ENCODE measurements at places on chromosomes 4 and X.

GRCh38 chr4:101846550-101846949 lies 56.0 kb downstream of the BANK1 start:
- DNase-seq: peak; percentile 17

- peak; percentile 71 for DNase-seq
Measured at GRCh38 chr4:34323549-34324320, 1920.6 kb downstream of the ARAP2 start.

DNA sequence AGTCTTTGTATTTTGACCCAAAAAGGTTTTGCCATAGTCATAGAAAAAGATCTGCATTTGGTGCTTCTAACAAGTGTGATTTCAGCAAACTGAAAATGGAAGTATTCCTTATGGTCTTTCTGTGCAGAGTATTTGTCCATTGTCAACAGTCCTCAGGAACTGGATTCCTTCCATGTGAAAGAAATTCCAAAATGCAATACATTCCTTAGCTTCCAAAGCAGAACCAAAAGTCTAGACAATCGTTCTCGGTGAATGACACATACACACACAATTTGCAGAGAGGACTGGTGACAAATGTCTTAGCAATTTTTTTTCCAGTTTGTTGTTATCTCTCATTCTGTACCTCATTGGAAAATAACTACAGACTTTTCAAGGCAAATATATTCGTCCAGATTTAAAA lies 562.2 kb upstream of the SLIT2 start:
- DNase-seq: peak; percentile 62

GRCh38 chr4:171813526-171814250 lies 484 bp downstream of the GALNTL6 start:
- DNase-seq: peak; percentile 18

GRCh38 chr4:4341861-4342650 lies 44.8 kb upstream of the NSG1 start:
- no peak for DNase-seq

GRCh38 chr4:113528395-113528794 lies 233.1 kb downstream of the CAMK2D start:
- DNase-seq: no peak

DNA sequence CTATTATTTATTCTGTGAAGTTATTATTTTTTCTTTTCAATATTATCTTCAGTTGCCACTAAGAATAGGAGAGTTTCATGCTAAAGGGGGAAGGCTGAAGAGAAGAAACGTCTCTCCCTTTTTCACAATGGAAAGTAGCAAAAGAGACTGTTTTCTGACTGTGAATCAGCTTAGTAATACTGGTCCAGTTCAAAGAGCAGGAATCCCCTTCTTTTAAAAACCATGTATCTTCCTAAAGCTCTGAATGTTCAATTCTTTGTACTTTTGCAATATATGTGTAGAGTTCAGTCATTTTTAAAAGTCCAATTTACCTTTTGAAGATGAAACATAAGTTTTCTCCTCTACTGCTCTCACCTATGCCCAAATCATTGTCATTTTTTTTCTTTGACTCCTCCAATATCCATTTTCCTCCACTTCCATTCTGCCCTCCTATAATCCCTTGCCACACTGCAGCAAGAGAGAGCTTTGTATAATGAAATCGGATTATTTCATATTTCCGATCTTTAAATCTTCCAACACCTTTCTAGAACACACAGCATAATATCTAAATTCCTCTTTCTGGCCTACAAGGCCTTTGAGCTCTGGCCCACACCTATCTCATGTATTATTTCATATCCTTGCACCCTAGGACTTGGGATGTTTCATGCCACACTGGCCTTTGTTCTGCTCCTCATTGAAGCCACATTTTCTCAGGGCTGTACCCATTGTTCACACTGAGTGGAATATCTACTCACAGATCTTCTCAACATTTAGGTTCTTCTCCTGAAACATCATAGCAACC lies 195.3 kb downstream of the CAMK2D start:
- no peak for DNase-seq

DNA sequence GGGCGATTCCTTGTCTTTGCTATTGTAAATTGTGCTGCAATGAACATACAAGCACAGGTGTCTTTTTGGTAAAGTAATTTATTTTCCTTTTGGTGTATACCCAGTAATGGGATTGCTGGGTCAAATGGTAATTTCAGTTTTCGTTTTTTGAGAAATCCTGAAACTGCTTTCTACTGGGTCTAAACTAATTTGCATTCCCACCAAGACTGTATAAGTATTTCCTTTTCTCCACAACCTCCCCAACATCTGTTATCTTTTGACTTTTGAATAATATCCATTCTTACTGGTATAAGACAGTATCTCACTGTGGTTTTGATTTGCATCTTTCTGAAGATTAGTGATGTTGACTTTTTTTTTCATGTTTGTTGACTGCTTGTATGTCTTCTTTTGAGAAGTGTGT lies 2506.0 kb downstream of the PCDH7 start:
- no peak for DNase-seq

GRCh38 chrX:102627640-102628039 lies 23.6 kb upstream of the GPRASP1 start:
- no peak for DNase-seq

Measured in amniotic epithelial cell (primary cell).